ENCODE measurements at places on chromosomes 1 and 21.

DNA sequence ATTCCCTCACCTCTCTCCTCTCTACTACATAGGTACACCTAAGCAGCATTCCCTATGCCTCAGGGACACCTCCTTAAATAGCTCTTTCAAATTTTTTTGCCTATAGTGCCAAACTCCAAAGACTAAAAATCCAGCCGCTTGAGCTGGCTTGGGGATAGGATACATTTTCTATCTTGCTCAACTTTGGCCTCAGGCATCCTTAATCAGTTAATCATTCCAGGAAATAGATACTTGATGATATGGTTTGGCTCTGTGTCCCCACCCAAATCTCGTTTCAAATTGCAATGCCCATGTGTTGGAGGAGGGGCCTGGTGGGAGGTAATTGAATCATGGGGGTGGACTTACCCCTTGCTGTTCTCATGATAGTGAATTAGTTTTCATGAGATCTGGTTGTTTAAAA, 11.4 kb upstream of the PHGDH start:
- DNase-seq, result no peak

GRCh38 chr21:31261759-31262158, 82.3 kb downstream of the TIAM1 start:
- DNase-seq, result no peak

- DNase-seq, result no peak
These were observed 217.6 kb downstream of the ADGRL2 start for GRCh38 chr1:82018319-82018718.

- DNase-seq, result no peak
These were observed 1.5 kb downstream of the TMEM63A start for GRCh38 chr1:225880636-225881035.

GRCh38 chr21:33578959-33579542, 9.4 kb downstream of the DONSON start:
- no peak for DNase-seq

- DNase-seq, result no peak
These were observed 56.7 kb upstream of the ATP1A1 start for GRCh38 chr1:116316373-116316772.

DNA sequence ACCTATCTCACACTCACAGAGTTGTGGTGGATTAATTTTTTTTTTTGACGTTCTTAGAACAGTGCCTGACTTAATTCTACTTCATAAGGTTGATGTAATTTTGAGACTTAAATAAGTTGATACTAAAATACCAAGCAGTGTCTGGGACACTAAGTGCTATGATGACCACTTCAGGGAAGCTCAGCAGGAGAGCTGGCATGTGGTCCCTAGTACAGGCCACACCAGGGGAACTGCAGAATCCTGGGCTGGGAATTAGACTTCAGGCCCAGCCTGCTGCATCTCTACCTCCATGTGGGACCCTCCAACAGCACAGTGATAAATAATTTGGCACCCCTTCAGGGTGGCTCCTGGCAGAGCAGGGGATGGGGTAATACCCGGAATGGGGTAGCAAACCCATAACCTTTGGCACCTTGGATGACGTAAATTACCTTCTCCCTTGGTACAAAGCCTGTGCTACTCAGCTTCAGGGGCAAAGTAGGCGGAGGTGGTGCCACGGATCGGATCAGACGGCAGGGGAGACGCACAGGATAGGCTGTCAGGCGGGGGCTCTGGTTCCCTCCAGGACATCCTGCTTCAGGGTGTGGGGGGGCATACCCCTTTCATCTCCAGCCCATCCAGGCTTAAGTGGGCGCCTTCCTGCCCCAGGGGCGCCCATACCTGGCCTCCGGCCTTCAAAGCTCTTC, 4.8 kb downstream of the MFSD2A start:
- DNase-seq, result peak; percentile 11

DNA sequence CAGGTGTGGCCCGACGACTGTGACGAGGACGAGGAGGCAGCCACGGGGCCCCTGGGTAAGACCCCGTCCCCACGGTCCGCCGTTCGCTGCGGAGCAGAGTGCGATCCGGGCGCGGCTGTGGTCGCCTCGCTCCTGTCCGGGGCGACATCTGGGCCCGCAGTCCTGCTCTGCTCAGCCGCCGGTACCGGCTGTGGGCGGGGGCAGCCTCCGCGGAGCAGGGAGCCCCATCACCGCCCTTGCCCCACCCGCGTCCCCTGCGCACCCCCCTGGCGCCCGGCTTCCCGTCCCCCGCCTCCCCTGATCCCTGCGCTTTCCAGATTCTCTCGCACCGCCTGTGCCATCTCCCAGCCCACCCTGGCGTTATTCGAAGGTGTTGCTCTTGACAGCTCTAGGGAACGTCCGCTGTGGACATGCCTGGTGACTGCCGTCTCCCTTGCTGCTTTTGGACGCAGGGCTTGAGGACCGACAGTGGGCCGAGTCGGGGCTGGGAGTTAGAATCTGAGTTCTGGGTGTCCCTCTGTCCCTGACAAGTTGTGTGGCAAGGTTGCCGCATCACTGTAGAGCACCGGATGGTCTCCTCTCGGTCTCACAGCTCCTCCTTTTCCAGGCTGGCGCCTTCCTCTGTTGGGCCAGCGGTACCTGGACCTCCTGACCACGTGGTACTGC, 596 bp downstream of the TOR3A start:
- DNase-seq, result no peak

- DNase-seq, result no peak
These were observed 164.9 kb upstream of the USP25 start for GRCh38 chr21:15564907-15565306.

DNA sequence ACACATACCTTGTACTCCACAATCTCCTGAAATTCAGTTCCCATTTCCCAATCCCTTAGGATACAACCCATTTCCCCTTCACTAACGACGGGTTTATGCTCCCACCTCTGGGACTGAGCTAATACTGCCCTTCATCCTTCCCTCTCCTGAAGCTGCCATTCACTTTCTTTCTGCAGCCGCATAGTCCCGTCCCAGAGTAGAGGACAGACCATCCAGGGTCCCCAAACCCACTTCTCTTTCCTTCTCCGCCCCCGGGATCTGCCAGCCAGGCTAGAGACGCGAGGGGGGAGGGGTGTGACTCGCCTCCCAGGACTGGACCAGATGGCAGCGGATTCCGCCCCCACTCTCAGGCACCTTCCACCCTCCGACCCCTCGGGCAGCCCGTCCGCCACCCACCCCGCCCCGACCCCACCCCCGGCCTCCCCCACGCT, 679 bp downstream of the ABL2 start:
- no peak for DNase-seq

GRCh38 chr1:163196449-163196787, 6.3 kb downstream of the RGS5 start:
- no peak for DNase-seq

GRCh38 chr1:221708076-221708571, 33.8 kb downstream of the DUSP10 start:
- no peak for DNase-seq

DNA sequence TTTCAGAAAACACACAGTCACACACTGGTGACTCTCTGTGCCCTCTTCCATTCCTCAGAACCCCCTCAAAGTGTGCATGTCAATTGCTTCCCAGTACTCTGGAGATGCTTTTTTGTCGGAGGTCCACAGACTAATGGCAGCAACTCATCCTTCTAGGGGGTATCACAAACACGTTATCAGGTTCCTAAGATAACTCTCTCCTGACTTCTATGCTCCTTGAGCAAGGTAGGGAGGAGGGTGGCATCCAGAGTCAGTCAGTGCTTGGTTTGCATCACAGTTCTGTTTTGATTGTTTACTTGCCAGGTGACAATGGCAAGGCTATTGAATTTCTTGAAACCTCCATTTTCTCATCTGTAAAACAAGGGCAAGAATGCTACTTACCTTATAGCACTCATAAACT, 39.4 kb upstream of the DYNLT5 start:
- DNase-seq, result no peak

DNA sequence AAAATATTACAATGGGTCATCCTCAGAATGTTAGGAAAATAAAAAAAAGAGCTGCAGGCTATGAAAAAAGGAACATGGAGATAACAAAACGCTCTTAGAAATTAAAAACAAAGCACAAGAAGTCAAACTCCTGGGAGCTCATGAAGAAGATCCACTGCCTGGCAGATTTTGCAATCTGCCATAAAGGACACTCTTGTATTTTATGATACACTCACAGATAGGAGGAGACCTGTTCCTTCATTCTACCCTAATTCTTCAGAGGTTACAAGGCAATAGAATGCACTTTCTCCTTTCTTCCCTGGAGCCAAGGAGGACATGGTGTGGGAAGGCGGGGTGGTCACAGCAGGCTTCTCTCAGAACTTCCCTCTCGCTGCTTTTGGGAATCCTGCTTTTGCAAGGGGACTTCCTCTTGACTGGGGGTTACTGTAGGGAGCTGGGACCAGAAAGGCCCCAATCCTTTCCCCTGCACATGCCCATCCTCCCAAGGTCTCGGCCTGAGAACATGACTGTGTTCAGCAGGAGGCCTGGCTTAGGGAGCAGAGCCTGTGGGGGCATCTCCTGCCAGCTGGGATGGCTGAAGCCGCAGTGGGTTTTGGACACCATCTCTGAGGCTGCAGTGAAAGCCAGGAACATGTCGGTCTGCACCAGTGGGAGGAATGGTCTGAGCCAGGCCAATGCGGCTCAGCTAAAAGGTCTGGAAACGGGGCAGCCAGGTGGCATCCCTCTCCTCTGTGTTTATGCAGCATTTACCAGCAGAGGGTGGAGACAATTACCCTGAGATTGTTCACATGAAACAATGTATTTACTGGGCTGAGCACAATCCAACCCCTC, 44.8 kb downstream of the GPR161 start:
- DNase-seq, result no peak

- no peak for DNase-seq
These were observed 1284.7 kb downstream of the BRINP3 start for GRCh38 chr1:189192741-189193520.

DNA sequence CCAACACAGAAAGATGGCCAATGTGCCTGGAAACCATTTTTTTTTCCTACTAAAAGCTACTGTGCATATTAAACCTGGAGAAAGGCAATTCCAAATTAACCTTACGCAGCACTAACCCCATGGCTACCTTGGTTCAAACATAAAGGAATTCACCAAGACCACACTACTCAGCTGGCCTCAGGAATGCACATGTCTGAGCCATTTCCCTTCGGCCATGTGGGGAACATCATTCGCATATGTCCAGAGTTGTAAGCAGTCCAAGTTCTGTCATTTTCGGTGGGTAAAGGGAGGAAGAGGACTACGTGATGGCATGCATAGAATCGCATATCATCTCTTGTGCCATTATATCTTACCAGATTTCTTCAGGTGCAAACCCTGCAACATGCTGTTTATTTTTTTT, 175.4 kb downstream of the NTMT2 start:
- no peak for DNase-seq

GRCh38 chr21:34670962-34671348, 2.2 kb downstream of the CLIC6 start:
- no peak for DNase-seq

GRCh38 chr1:9166289-9167235, 37.7 kb upstream of the GPR157 start:
- no peak for DNase-seq
